Occipital lobe (tissue), 3 donors: ENCODE measurements at places on chromosomes 16 and 17. TPM values are rescaled to one million over a fixed set of nuclear protein-coding genes. Genes with fewer than 3 reads are reported as not detected.

The SRCIN1 gene
- 24.5 TPM for total RNA-seq

The SLC52A1 gene
- not detected for total RNA-seq

The CAPNS2 gene
- total RNA-seq, result not detected

The OMG gene
- 9.4 TPM for total RNA-seq

The NOXO1 gene
- total RNA-seq, result 0.78 TPM

The PTGES3L gene
- total RNA-seq, result 1.2 TPM

The CD300LF gene
- 0.16 TPM for total RNA-seq

The ARHGDIG gene
- 35.9 TPM for total RNA-seq

The PYDC1 gene
- 0.78 TPM for total RNA-seq

The SLC16A13 gene
- 0.47 TPM for total RNA-seq

The C16orf90 gene
- total RNA-seq, result not detected

The SPATA22 gene
- 0.78 TPM for total RNA-seq

The HSD11B2 gene
- total RNA-seq, result not detected

The CTF1 gene
- total RNA-seq, result not detected

The TENT4B gene
- 31.4 TPM for total RNA-seq

The YBX2 gene
- total RNA-seq, result 2.7 TPM

The HSPB9 gene
- not detected for total RNA-seq

The MYLK3 gene
- total RNA-seq, result 0.78 TPM

The ULK2 gene
- 212 TPM for total RNA-seq

The NPIPB9 gene
- 3.1 TPM for total RNA-seq

The KRTAP2-2 gene
- not detected for total RNA-seq

The BICDL2 gene
- not detected for total RNA-seq

The TBC1D3K gene
- total RNA-seq, result not detected

The VPS35L gene
- 43.2 TPM for total RNA-seq

The TOX3 gene
- total RNA-seq, result 11.1 TPM

The TBC1D3 gene
- total RNA-seq, result not detected

The KRTAP4-3 gene
- total RNA-seq, result not detected

The FA2H gene
- 0.16 TPM for total RNA-seq

The CEP295NL gene
- 1.4 TPM for total RNA-seq

The DNAH9 gene
- total RNA-seq, result 2.3 TPM

The CSH2 gene
- total RNA-seq, result not detected

The CRHR1 gene
- total RNA-seq, result 6.6 TPM

The IL34 gene
- 1.7 TPM for total RNA-seq

The INCA1 gene
- total RNA-seq, result 0.31 TPM

The SLC6A2 gene
- total RNA-seq, result not detected

The GAN gene
- total RNA-seq, result 33.7 TPM
